ENCODE measurements at places on chromosomes 12 and 14.
A peak's percentile ranks its signal among the peaks of the same experiment; 100 is the strongest.

DNA sequence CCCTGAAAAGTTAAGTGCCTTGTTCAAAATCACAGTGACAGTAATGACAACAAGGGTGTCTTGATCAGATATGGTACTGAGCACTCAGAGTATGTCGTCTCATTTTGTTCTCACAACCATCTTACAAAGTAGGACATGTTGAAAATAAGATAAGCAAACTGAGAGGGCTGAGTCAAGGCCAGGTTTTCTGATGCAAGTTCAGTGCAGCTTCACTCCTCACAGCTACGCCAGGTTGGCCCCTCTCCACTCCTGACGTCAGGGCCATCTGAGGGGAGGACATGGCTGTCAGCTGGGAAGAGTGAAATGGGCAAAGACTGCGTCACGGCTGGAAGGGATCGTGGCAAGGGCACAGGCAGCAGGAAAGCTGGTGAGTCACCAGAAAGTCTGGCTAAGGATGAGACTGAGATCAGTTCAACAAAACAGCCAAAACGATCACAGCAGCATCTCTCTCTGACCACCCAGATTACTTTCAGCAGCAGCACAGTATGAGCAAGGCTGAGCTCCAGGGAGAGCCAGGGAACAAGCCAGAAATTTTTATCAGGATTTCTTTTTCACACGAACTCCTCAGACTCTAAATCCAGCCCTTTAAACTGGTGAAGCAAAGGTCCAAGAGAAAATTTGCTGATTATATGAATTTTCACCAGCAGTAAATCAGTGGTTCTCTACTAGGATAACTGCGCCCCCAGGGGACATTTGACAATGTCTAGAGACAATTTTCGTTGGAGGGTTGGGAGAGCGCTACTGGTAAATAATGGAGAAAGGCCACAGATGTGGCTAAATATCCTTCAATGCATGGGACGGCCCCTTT lies 297.9 kb upstream of the AMIGO2 start:
- DNase-seq, result peak; percentile 87

- DNase-seq, result no peak
These were observed 55.5 kb downstream of the MYRFL start for GRCh38 chr12:69880571-69880970.

DNA sequence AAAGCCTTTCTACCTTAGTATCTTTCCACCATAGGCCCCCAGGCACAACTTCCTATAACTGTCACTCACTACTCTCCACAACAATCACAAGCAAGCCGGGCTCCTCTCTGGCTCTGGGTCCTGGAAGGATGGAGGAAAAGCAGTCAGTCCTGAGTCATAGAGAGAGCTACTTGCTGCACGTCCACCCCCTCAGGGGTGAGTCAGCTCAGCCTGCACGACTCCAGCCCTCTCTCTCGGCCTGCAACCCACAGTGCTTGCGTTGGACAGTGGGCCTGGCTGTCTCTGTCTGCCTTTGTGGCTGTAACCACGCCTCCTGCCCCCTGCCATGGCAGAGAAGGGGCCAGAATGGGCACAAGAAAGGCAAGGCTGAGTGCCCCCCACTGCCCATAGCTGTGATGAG lies 154.1 kb upstream of the FKBP4 start:
- DNase-seq, result peak; percentile 89

GRCh38 chr12:75790219-75790618 lies 241.4 kb downstream of the PHLDA1 start:
- DNase-seq, result peak; percentile 88

DNA sequence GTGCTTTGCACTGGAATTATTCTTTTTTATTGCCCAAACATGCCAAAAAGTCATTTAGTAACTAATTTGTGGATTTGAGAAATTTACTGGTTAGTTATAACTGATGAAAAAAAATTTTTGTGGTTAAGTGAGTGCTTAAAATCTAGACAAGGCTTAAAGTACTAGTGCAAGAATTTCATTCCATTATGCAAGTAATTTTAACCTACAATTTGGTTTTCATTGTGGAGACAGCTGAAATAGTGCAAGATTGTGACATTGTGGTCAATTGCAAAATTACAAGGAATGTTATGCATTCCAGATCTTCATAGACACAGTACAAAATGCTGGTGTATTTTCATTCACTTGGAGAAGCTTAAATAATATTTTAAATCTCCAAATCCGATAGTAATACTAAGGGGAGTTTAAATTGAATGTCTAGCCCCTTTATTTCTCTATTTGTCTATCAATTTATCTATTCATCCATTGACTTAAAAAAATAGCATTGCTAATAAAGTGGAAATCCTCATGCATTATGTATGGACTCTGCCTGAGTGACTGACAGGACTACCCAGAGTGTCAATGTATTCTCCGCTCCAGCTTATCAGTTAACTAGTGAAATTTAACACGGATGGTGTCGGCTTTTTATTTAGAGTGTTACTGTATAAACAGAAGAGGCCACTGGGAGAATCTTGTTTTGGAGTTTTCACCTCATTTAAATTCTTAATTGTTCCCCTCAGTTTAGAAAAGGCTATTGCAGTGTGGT lies 125.9 kb downstream of the ALX1 start:
- no peak for DNase-seq

DNA sequence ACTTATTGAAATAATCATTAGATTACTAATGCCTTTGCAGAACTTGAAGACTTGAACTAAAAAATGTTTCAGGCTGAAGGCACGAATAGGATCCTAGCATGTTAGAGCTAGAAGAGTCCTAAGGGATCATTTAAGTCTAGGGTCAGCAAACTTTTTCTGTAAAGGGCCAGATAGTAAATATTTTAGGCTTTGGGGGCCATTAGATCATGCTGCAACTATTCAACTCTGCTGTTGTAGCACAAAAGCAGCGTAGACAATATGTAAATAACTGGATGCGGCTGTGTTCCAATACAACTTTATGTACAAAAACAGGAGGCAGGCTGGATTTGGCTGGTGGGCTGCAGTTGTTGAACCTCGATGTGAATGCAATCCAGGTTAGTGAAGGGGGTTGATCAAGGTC lies 221.7 kb downstream of the ATP23 start:
- no peak for DNase-seq

- DNase-seq, result no peak
These were observed 24.1 kb downstream of the YAF2 start for GRCh38 chr12:42213954-42214426.

DNA sequence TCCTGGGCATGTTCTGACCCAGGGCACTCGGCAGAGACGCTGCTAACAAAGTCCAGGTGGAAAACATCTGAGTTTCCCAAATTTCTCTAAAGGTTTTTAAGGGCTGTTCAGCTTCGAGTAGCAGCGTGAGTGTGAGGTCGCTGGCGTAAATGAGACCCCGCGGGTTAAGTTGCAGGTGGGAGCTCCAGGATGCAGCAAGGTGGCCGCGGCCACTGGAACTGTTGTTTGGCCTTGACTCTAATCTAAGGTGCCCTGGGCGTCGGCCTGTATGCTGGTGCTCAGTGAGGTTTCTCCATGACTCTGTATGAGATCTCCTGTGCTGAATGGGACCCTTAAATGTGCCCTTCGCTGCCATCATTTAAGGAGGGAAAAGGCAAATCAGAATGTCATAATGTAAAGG lies 50.7 kb downstream of the ELK3 start:
- no peak for DNase-seq

DNA sequence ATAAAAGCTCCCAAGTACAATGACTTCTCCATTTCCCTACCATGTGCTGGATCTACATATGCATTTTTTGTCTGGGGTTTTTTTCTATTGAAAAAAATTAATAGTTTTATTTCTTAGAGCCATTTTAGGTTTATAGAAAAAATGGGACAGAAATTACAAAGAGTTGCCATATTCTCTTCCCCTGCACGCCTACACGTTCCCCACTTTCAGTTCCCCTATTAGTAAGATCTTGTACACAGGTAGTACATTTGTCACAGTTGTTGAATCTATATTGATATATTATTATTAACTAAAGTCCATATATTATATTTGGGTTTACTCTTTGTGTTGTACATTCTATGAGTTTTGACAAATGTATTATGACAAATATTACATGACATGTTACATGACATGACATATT lies 35.7 kb downstream of the SIX6 start:
- no peak for DNase-seq

Measured in bronchial epithelial cell (primary cell).